ENCODE measurements at places on chromosomes 5 and 9.

GRCh38 chr5:134463176-134463720 is 51.6 kb upstream of the CDKN2AIPNL start:
- DNase-seq, result no peak

DNA sequence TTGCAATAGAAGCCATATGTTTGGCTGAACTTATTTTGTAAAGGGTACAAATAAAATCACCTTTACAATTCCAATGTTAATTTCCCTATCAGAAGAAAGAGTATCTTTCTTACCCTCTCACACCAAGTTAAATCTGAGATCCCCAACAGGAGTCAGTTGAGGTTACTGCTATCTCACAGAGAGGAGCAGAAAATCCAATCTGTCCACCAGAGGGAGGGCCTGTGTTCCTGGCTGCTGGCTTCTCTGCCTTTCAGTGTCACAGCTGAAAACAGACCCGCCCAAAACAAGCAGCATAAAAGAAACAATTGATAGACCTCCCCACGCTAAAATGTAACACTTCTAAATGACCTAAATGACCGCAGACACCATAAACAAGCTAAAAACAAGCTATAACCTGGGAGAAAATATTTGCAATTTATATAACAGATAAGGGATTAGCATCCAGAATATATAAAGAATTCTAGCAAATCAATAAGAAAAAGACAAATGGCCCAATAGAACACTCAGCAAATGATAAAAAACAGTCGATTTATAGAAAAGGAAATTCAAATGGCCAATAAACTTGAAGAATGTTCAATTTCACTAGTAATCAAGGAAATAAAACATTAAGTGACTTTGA is 24.5 kb upstream of the MVB12B start:
- no peak for DNase-seq

DNA sequence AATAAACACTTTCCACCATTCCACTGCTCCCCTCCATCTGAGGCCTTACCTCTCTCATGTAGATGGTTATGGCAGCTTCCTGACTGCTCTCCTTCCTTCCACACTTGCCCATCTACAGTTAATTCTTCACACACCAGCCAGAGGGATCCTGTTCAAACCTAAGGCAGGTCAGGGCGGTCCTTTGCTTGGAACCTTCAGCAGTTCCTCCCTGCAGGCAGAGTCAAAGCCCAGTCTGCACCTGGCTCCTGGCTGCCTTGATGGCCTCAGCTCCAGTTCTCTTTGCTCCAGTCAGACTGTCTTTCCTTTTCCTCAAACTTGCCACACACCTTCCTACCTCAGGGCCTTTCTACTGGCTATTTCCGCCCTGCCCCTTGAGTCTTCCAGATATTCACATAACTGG is 30.2 kb upstream of the NR3C1 start:
- no peak for DNase-seq

DNA sequence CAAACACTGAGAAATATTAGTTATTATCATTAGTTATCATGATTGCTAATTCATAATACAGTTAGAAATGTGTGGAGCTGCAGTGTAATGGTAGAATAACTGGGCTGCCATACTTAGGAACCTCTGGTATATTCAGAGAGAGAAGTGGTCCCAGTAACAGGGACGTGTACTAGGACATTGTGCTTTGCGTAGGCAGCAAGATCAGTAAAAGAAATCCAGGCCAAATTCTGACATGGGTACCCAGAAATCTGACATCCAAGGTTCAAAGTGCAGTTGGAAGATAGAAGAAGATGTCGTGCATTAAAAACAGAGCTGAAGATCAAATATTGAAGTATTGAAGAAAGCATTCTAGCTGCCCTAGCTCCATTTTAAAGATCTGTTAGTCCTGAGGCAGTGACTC is 1160.7 kb upstream of the DMAC1 start:
- DNase-seq, result no peak

- DNase-seq, result no peak
These were observed 50.4 kb downstream of the SHOC1 start for GRCh38 chr9:111744363-111744762.

DNA sequence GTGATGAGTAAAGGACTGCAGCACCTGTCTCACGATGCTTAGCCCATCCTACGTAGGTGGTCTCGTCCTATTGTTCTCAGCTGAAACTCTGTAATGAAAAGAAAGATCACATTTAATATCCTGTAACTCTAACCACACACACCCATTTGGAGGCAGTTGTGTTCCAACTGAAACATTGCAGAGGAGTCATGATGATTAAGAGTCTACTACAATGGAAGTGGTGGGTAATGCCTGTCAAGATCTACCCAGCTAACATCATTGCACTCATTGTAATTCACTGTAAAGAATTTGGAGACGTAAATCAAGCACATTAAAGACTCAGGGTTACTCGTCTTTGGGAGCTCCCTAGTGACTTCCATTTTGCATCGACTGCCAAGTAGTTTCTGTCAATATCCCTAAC is 106.0 kb upstream of the PTPN3 start:
- no peak for DNase-seq

DNA sequence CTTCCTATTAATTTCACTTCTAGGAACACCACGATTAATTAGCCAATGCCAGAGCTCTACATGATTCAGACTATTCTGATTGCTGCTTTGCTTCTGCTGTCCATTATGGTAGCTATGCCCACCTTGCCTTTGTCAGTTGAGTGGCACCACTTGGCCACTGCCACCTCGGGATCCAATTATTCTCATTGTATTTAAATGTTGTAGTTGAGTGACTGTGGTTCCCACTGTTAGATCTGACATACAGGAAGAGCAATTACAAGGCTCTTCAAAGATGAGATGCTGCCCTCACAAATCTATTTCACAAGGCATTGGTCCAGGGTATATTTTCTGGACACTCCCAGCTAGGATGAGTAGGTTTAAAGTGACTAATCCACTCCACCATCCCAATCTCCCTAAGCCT is 864.5 kb upstream of the EDIL3 start:
- no peak for DNase-seq

GRCh38 chr9:20030671-20031070 is 241.8 kb upstream of the SLC24A2 start:
- no peak for DNase-seq

DNA sequence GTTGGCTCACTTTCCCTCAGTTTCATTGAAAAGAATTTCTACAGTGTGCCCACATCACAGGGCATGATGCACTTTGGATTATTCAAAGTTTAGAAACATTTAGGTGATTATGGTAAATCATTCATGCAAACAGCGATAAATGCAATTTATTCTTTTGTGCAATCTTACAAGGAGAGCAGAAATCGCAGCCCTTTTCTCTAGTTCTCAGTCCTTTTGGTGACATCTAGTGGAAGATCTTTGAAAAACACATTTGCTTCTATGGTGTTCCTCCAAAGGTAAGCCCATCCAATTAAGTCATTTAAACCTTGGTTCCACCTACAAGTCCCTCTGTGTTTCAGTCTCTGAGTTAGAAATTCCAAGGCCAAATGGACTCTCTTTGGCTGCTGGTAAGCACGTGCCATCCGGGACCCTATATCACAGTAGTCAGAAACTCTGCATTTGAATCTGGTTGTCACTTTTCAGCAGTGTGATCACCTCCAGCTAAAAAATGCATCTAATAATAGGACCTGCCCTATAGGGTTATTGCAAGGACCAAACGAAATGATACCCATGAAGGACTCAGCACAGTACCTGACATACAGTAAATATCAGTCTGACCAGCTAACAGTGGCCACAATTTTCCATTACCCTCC is 66.4 kb downstream of the MACROH2A1 start:
- DNase-seq, result no peak

GRCh38 chr9:93592643-93593021 is 16.2 kb downstream of the PHF2 start:
- DNase-seq, result no peak

- DNase-seq, result no peak
These were observed 721.5 kb upstream of the DMAC1 start for GRCh38 chr9:8521112-8521511.

- no peak for DNase-seq
These were observed 82.2 kb downstream of the PJA2 start for GRCh38 chr5:109327570-109327969.

DNA sequence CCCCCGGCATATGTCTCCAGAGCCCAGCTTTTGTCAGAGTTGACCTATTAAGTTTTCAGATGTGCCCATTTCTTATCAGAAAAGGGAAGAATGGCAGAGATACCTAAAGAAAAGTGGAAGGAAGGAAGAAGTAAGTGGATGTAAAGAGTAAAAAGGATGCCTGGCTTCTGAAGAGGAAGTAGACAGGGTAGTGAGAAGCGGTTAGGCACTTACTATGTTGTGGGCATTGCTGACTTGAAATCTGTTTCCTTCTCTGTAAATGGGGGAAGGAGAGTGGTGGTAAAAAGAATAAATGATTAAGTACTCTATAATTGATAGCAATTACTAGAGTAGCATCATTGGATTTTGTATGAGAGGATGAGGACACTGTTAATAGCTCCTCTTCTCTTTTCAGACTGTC is 9.9 kb downstream of the ANP32B start:
- DNase-seq, result no peak

- DNase-seq, result no peak
These were observed 51.0 kb downstream of the JADE2 start for GRCh38 chr5:134576386-134577021.

DNA sequence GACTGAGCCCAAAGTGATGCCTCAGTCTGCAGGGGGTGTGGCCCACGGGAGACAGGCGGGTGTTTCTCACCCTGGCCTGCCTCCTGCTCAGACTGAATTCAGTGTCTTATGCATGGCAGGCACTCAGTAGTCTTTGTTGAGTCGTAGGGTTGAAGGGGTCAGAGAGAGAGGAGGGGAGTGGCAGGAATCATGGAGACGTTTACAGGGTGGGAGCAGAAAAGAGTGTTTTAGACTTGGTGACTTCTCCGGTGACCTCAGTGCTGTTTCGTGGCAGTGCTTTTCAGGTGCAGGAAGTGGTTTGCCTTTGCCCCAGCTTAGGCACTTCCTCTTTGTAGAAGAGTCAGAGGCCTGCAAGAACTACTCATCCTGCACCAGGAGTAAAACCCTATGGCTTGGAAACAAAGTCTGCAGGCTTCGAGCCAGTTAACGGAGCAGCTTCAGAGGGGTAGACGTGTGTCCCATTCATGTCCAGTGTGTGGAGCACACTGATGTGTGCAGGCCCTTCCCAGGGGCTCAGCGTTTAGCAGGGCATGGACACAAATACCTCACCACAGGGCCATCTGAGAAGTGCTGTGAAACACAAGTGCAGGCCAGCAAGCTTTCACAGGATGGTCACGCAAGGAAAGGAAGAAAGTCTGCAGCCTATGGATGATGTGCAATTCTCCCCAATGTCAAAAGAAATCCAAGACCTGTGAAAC is 24.5 kb upstream of the SEMA4D start:
- DNase-seq, result no peak

DNA sequence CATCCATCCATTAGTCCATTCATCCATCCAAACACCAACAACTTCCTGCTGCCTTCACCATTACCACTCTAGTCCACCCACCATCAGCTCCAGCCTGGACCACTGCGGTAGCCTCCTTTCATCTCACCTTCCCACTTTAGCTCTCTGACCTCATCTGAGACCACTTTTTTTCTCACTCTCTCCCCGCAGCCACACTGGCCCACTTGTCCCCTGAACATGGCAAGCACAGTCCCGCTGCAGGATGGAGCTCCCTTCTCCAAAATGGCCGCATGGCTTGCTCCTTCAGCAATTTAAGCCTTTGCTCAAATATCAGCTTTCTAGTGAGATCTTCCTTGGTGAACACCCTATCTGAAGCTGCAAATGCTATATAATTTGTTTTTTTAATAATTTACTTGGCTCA is 11.1 kb downstream of the CSF1R start:
- DNase-seq, result no peak

- DNase-seq, result no peak
These were observed 236.5 kb downstream of the DMRTA1 start for GRCh38 chr9:22682961-22683699.

DNA sequence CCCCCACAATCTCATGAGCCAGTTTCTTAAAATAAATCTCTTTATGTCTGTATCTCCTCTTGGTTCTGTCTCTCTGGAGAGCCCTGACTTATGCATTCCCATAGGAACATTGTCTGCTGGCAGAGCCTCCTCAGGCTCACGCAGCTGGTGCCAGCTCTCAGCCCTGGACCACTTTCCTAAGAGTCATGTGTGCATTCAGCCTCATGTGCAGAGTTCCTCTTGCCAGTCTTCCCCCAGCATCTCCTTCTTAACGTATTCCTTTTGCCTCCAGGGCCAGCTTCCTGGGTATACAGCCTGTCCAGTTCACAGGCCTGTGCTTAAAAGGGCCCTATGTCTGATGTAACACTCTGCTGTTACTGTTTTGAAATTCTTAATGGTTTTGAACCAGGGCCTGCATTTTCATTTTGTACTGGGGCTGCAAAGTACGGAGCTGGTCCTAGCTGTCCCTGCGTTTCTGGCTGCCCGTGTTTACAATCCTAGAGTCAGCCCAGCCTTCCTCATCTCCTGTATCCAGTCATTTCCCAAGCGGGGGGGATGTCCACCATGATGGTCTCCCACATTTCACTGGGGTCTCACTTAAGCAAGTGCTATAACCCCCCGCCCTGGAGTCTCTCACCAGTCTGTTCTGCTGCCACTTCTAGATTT is 18.1 kb downstream of the ANKRD33B start:
- no peak for DNase-seq

DNA sequence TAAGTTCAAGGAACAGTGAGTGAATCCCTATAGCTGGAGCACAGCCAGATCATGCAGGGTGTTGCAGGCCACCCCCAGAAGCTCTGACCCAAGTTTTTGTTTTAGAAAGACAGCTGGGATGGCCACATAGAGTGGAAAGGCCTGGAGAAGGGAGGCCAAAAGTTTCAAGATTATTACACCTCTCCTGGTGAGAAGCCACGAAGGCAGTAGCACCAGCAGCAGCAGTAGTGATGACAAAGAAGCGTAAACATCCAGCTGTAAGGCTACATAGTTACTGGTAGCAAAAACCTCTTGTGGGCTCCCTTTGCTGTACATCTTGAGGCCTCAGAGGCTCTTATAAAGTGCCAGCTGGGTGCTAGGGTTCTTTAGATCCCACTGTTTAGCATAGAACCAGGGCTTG is 11.8 kb downstream of the ADAMTSL1 start:
- DNase-seq, result no peak

DNA sequence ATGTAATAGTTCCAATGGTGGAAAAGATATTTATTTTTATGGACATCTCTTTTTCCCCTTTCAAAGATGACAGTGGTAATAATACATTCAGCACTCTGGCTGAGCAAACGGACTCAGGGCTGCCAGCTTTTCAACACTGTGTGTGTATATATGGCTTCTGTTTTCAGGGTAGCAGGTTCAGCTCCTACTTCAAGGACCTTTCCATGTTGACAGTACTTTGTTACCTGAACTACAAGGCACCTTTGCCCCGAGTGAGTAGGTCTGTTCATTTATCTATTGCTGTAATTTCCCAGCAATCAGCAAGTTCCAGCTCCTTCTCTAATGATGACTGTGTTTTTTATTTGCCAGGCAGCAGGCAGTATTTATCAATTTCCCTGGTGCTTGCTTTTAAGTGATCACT is 387.4 kb upstream of the KIF2A start:
- no peak for DNase-seq

- no peak for DNase-seq
These were observed 383.2 kb upstream of the SGCD start for GRCh38 chr5:155943516-155944407.

GRCh38 chr9:113574441-113575262 is 111.1 kb downstream of the RGS3 start:
- DNase-seq, result no peak

- DNase-seq, result no peak
These were observed 13.8 kb downstream of the URM1 start for GRCh38 chr9:128384801-128385495.

- DNase-seq, result no peak
These were observed 591.7 kb upstream of the PTPRD start for GRCh38 chr9:11204521-11204920.

- no peak for DNase-seq
These were observed 98.5 kb downstream of the NR3C1 start for GRCh38 chr5:143304836-143305475.
